Natural killer cell (primary cell): ENCODE measurements at places on chromosomes 3 and 15. TPM values are rescaled to one million over a fixed set of nuclear protein-coding genes. Genes with fewer than 3 reads are reported as not detected.

ITIH1 gene
- not detected for total RNA-seq

VIPR1 gene
- 2.3 TPM for total RNA-seq

- no peaks in the 10 kb centered on the region for H3K27me3 ChIP-seq
- peaks cover 44% of the 10 kb centered on the region for H3K36me3 ChIP-seq
- no peak overlapping the region for H3K4me3 ChIP-seq
These were observed 14.2 kb downstream of the TMEM43 start for GRCh38 chr3:14138878-14139655.

TMEM89 gene
- total RNA-seq: not detected

DNA sequence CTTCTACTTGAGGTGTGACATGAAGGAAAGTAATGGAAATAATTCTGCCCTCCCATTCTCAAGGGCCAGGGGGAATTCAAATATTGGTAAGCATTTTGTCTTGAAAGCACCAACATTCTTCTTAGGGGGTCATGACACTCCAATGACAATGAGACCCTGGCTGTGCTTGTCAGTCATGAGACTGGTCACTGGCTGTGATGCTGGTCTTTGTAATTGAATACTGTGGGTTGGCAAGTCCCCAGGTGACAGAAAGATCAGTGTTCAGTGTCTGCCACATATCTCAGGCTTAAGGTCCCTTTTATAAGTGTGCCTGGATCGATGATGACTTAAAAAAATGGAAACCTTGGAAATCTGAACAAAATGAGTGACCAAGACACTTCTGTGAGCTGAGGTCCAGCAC is 151.4 kb downstream of the SNRPN start:
- no peak overlapping the region for H3K27ac ChIP-seq
- H3K4me3 ChIP-seq: no peak overlapping the region
- no peaks in the 10 kb centered on the region for H3K4me1 ChIP-seq
- no peak for DNase-seq
- peaks cover 44% of the 10 kb centered on the region for H3K36me3 ChIP-seq

HIGD2B gene
- 1.8 TPM for total RNA-seq
